ENCODE measurements at places on chromosomes 5 and 9.

DNA sequence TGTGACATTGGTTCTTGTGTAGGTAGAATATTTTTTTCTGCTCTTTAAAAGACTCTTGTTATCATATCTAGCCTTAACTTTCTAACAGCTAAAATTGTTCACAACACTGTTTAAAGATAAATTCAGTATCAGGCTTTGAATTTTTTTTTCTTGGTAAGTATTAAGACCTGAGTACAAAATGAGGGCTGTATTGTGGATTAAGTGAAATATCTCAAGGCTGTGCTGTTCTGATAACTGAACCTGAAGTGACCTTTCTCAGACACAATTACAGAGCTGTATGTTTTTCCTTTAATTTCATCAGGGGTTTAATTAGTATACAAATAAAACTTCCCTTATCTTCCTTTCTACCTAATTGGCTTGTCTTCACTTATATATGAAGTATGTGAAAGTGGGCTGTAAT, 290.5 kb downstream of the CCDC171 start:
- DNase-seq: no peak

GRCh38 chr9:13481274-13481673, 201.8 kb upstream of the MPDZ start:
- no peak for DNase-seq

- DNase-seq: no peak
These were observed 765.1 kb downstream of the PTPRD start for GRCh38 chr9:9847750-9848149.

- DNase-seq: no peak
These were observed 64.8 kb downstream of the DPYSL3 start for GRCh38 chr5:147445090-147445489.

DNA sequence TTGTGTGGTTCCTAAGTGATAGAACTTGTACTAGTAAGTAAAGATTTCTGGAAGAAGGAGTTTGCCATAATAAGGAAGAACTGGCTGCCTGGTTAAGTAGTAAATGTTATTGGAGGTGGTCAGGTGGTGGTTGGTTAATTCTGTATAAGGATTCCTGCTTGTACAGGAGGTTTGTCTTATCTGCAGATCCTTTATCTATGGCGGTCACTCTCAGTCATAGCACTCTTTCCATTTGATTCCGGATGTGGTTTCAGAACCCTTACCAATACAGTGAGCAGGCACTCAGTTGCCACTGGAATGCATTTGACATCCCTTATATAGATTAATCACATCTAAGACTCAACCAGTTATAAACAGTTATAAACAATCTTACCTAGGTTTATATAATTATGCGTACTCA, 50.3 kb downstream of the RAD50 start:
- no peak for DNase-seq

- DNase-seq: no peak
These were observed 81.7 kb downstream of the ZNF354C start for GRCh38 chr5:179141867-179142266.

DNA sequence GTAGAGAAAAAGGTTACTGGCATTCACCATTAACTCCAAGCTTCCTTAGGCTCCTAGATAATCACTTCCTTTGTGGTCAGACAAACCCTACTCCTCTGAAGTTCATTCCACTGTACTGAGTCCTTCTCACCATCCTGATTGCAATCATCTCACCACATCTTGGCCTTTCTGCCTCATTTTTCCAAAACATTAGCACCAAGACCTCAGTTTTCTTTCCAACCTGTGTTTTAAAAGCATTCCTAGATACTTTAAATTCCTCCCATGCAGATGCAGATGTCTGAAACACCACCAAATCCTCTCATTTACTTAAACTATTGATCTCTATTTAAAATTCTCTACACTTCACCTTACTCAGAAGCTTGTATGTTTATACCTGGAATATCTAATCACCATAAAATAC, 961.3 kb upstream of the CTNND2 start:
- no peak for DNase-seq
